ENCODE measurements at places on chromosomes 12 and 14. TPM values are rescaled to one million over a fixed set of nuclear protein-coding genes. Genes with fewer than 3 reads are reported as not detected.

Gene PTPRO
- polyA plus RNA-seq: 264 TPM

DNA sequence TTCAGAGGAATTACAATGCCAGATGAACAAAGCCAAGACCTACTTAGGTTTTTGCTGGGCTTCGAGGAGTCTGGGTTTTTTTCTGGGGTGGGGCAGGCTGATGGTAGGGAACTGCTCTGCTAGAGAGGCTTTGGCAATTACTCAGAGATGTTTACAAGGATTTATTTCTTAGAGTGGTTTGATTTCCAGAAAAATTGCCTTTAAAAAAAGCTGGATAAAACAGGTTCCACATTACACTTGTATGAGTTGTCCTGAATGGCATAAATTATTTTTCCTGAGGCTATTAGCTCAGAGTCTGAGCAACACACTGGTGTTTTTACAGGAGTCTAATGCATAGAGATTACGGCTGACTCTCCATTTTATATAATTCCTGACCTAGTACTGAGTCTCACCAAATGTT, 118.5 kb upstream of the FRMD6 start:
- DNase-seq: no peak

DNA sequence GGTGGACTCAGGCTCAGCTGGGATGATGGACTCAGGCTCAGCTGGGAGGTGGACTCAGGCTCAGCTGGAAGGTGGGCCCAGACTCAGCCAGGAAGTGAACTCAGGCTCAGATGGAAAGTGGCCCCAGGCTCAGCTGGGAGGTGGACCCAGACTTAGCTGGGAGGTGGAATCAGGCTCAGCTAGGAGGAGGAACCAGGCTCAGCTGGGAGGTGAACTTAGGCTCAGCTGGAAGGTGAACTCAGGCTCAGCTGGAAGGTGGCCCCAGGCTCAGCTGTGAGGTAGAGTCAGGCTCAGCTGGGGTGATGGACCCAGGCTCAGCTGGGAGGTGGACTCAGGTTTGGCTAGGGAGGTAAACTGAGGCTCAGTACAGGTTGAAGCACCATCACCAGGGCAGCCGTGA, 21.8 kb upstream of the C14orf180 start:
- DNase-seq: no peak

DNA sequence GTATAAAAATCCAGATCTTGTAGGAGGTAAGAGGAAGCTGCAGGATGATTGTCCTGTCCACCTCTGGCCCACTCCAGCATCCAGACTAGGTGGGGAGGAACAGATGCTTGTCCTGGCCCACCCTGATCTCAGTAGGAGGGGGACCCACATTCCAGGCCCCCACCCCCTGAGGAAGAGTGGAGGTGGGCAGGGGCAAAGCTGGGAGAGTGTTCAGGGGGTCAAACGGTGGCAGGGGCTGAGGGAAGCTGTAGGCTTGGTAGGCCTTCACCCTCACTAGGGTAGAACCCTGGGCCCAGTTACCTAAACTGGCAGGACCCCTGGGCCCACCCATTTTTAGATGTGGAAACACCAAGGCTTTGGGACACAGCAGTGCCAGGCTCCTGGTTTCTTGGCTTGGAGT, 4.1 kb downstream of the SLC48A1 start:
- no peak for DNase-seq

DNA sequence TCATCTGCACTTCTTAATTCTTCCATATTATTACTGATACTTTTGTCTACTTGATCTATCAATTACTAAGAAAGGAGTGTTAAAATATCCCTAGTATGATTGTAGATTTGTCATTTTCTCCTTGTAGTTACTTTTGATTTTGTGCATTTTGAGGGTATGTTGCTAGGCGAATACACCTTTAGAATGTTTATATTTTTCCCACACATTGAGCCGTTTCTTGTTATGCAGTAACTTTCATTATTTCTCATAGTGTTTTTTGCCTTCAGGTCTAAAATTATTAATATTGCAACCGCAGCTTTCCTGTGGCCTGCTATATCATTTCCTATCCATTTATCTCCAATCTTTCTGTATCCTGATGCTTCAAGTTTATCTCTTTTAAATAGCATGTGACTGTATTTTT, 44.6 kb upstream of the C12orf42 start:
- DNase-seq: no peak

- no peak for DNase-seq
Measured at GRCh38 chr12:65970821-65971220, 146.5 kb downstream of the HMGA2 start.

GRCh38 chr14:23438101-23438971, 2.9 kb upstream of the MYH7 start:
- no peak for DNase-seq
